ENCODE measurements at places on chromosomes 4 and X.

DNA sequence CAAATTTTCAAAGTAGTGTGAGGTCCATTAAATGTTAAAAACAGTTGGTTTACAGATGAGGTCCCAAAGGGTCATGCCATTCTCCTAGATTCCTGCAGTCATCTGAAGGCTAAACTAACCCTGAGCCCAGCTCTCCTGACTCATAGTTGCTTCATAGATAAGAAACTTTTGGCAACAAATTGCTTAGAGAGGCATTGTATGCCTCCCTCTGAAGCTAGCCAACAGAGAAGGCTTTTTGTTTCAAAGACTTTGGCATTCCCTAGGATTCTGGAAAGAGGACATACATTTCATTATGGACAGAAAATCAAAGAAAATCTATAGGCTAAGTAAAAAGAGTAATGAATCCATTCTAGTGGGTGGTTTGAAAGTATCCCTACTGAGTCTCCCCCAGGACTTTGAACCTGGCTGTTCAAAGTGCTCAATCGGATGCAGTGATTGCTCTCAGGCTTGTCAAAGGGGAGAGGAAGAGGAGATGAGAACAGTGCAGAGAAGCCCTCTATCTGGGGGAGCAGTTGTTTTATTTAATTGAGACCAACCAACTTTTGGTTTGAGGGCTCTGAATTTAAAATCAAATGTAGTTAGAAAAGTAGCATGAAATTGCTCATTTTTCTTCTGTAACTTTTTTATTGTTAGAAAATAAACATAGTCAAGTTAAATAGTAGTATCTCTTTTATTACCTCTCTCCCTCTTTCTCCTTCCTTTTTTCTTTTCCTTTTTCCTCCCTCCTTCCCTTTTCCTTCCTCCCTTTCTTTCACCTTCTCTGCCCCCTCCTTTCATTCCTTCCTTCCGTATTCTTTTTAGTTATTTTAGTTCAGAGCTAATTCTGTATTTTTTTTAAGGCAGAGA is 72.3 kb upstream of the ZNF518B start:
- no peak for DNase-seq

DNA sequence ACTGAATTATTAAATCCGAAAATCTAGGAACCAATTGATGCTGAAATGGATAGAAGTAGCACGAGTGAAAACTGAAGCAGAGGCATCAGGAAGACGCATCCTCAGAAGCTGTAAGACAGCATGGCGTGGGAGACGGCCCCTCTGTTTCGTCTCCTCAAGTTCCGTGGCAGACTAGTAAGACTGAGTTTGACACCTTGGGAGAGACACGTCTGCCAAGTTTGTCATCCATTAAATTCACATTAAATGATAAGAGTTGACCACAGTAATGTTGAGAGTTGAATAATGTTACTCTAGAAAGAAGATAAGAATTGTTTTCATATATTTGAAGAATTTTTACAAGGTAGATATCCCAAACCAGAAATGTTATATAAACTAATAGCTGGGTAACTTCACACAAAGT is 736.1 kb upstream of the FRG1 start:
- no peak for DNase-seq

- DNase-seq: no peak
These were observed 14.8 kb downstream of the CYTL1 start for GRCh38 chr4:5004496-5004895.

DNA sequence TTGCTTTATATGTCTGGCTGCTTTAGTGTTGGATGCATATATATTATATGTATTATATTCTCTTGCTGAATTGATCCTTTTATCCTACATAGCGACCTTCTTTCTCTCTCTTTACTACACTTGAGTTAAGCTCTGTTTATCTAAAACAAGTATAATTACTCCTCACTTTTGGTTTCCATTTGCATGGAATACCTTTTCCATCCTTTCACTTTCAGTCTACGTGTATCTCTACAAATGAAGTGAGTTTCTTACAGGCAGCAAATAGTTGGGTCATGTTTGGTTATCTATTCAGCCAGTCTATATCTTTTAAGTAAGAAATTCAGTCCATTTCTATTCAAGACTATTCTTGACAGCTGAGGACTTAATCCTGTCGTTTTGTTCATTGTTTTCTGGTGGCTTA is 167.5 kb upstream of the USP38 start:
- no peak for DNase-seq

DNA sequence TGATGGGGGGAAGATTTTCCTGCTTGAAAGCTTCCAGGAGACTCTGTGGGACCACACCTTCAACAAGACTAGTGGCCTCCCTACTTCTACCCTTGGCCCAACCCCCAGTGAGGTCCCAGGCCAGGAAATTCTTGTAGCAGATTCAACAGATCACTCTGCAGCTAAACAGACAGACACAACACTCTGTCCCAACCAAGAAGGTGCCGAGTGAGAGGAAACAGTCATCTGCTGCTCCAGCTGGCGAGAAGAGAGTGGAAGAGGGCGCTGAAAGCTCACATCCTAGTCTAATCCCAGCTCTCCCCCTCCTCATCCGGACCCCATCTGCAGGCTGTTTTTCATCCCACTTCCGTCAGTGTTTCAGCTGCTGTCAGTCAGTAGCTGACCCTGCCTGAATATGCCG is 63.4 kb downstream of the CHRDL1 start:
- no peak for DNase-seq

DNA sequence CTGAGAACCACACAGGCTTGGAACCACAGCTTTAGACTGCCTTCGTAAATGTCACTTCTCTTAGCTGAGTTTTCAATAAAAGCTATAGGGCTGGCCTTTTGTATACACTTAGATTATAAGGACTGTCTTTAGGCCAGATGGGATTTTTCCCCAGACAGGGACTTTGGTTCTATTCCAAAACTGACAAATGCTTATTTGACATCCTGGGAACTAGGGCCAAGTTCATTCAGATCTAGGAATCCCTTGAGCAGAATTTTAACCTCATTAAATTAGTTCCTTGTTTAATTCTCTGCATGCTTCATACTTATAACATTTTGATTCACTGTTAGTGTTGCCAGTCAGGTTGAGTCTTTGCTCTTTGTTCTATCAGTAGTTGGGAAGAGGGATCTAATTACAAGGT is 23.1 kb downstream of the ZRSR2 start:
- no peak for DNase-seq

GRCh38 chr4:108454227-108454626 is 166.1 kb upstream of the RPL34 start:
- no peak for DNase-seq

DNA sequence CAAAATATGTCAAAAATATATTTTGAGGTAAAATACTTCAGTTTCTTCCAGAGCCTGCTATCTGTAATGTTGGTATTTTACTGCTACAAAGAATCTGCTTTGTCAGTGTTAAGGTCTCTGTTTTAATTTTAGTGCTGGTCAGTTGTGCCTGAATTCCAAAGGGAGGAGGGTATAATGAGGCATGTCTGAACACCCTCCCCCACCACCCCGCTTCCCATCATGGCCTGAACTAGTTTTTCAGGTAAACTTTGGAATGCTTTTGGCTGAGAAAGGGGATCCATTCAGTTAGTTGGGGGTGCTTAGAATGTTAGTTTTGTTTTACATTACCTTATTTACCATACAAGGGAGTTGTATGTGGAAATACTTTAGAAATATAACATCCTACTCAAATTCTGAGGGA is 158.5 kb downstream of the MID1IP1 start:
- DNase-seq: no peak

- DNase-seq: no peak
These were observed 131.5 kb downstream of the AFAP1 start for GRCh38 chr4:7808181-7808580.

DNA sequence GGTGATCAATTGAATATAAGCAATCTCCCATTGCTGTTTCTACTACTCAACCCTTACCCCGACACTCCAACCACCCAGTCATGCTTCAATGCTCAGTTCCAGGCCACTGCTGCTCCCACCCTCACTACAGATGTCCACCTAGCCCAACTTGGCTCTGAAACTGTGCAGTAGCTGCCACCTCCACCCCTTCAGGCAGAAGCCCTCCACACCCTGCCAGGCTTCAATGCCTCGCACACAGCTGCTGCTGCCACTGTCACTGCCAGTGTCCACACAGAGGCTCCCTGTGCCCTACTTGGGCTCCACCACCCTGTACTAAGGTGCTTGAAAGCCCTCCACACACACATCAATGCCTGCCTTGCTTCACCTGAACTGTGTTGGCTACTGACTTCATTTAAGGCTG is 34.6 kb downstream of the LAMTOR3 start:
- no peak for DNase-seq

- DNase-seq: no peak
These were observed 125.6 kb downstream of the ARSF start for GRCh38 chrX:3166670-3167455.

DNA sequence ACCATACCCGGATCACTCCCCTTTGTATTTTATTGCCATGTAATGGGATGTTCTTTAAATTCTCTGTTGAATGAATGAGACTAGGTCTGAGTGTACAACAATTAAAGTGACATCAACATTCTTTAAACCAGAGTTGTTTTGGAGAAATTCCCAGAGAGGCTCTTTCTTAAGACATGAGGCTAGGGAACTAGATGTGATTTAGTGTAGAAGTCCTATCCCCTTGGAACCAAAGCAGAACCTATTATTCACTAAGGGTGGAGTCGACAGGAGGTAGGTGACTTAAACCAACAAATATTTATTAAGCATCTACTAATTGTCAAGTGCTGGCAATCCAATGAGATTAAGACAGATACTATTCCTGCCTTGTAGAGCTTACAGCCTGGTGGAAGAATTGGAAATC is 1.7 kb downstream of the EIF1AX start:
- DNase-seq: no peak

GRCh38 chrX:20066968-20067708 is 49.6 kb downstream of the MAP7D2 start:
- DNase-seq: no peak

GRCh38 chrX:25020905-25021449 is 5.2 kb upstream of the ARX start:
- DNase-seq: no peak

GRCh38 chr4:651884-652642 is 22.0 kb downstream of the ATP5ME start:
- DNase-seq: no peak

- no peak for DNase-seq
These were observed 308.1 kb upstream of the PPARGC1A start for GRCh38 chr4:24197955-24198354.

DNA sequence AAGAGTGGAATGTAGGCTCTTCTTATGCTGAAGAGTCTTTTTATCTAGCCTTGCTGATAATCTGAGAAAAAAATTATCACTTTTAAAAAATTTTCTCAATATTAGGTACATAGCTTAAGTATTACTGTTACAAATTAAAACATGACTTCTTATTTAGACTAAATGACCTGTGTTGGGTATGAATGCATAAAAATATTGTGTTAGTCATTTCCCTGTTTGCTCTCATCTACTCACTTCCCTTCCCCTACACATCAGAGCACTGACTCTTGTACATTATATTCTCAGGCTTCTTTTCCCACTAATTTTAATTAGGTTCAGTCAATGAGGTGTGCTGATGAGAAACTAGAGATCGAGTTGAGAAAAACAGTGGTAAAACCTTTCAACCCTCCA is 881.0 kb downstream of the PCDH18 start:
- DNase-seq: no peak

DNA sequence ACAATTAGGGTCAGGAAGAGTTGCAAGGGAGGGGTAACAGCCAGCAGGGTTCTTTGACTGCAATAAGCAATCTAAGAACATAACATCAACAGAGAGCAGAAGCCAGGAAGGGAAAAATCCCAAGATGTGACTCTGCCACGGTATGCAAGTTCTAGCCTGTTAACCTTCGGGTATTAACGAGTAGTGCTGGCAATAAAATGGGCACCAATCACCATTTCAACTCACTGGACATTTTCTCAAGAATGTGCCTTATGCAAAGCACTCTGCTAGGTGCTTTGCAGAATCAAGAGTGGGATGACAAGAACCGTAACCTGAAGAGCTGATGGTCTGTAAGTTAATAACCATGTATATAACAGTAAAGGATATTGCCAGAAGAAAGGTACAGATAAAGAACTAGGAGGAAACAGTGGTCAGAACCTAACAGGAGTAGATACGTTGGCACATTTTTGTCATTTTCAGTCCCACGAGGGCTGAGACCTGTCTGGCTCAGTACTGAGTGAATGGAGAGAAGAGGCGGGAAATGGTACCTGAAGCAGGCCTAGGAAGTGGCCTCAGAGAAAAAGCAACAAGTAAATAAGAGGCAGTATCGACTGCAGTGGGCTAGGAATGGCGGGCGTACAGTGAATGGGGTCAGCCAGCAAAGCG is 2.7 kb downstream of the ELOVL6 start:
- DNase-seq: no peak

DNA sequence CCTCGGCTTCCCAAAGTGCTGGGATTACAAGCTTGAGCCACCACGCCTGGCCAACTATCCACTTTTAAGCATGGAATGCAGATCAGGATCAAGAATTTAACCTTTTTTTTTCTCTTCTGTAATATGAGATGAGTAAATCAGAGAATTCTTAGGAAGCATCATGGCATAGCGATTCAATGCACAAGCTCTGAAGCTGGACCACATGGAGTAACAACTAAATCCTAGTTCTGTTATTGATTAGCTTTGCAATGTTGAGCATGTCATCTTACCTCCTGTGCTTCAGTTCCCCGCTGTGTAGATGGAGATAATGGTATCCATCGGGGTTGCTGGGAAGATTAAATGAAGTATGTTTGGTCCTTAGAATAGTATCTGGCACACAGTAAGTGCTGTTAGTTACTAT is 1.9 kb upstream of the SNX25 start:
- no peak for DNase-seq

DNA sequence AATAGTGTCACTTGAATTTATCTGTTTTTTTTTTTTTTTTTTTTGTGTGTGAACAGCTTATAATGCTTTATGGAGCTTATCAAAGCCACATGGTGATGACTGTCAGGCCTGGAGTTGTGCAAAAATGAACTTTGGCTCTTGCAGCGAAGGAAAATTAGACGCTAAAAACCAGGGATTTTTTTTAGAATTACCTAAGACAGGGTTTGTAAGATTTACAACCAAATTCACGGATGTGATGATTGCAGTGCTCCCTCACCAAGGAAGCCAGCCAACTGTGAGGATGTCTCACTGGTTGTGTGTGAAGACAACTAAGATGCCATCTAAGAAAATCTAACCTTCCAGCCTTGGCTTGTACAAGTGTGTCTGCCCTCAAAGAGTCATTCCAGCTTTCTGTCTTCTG is 127.1 kb upstream of the SLC4A4 start:
- DNase-seq: no peak

- no peak for DNase-seq
These were observed 15.0 kb upstream of the MTNR1A start for GRCh38 chr4:186570193-186570996.

- DNase-seq: no peak
These were observed 469 bp upstream of the GPR78 start for GRCh38 chr4:8579526-8580320.

GRCh38 chr4:39712819-39713607 is 15.1 kb downstream of the UBE2K start:
- DNase-seq: no peak

- DNase-seq: no peak
These were observed 9.2 kb upstream of the EIF4E start for GRCh38 chr4:98937986-98938720.

DNA sequence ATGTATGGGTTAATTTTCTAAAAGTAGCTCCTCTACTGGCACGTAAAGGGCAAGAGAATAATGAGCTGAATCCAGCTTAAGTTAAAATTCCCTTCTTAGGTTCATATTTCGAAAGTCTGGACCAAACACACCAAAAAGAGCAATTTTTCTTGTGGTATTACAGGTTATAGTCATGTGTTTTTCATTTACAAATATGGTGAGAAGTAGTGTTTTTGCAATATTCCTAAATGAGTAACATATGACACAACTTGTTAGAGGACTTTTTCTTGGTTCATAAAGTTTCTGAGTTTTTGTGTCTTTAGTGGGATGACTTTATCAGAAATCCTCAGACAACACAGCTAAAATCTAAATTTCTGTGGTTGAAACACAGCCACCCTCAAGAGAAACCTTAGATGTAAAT is 172.1 kb downstream of the AFF2 start:
- DNase-seq: no peak

Measured in substantia nigra (tissue), 51 donors.